ENCODE measurements at places on chromosomes 7 and 10. TPM values are rescaled to one million over a fixed set of nuclear protein-coding genes. Genes with fewer than 3 reads are reported as not detected.

DNA sequence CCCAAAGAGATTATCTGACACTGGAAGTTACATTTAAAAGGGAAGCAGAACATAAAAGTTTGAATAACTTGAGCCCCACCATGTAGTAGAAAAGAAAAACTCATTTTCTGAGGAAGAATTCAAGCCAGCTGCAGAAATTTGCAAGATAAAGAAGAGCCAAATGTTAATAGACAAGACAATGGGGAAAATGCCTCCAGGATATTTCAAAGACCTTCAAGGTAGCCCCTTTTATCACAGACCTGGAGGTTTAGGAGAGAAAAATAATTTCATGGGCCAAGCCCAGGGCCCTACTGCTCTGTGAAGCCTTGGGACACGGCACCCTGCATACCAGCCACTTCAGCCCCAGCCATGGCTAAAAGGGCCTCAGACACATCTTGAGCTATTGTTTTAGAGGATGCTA, 18.4 kb upstream of the AKR1C1 start:
- no peak overlapping the region for H3K4me3 ChIP-seq
- no peaks in the 10 kb centered on the region for H3K36me3 ChIP-seq
- H3K4me1 ChIP-seq = no peaks in the 10 kb centered on the region
- H3K27me3 ChIP-seq = no peaks in the 10 kb centered on the region
- H3K27ac ChIP-seq = no peak overlapping the region

DNA sequence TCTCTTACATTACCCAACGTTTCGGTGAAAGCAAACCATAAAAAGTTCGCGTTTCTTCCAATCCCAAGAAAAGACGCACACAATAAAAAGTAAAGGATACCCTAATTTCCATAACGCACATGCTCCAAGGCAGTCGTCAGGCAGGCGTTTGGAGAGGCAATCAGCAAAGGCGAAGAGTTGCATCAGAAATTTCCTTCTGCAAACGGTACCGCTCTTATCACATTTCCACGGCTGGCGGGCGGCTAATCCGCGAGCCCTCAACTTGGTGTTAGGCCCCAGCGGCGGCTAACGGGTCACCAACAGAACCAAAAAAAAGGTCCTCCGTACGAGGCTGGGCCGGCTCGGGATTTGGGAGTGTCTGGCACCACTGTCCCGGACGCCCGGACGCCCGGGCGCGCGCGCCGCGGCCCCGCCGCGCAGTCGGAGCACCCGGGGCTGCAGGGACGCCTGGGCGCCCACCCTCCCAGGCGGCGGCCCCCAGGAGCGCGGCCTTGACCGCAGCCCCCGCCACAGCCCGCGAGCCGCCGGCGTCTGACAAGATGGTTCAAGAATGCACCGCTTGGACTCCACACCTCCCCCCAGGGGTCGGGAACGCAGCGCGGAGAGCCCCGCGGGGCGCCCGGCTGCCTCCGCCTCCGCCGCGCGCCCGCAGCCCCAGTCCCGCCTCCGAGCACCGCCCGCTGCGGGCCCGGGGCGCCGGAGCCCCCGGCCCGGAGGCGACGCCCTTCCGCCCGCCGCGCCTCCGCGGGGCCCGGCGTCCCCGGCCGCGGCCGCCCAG, 9.8 kb upstream of the GRB10 start:
- H3K36me3 ChIP-seq = no peaks in the 10 kb centered on the region
- H3K27me3 ChIP-seq = peaks cover 11% of the 10 kb centered on the region
- DNase-seq = no peak
- peak overlapping the region; percentile 41 for H3K4me3 ChIP-seq
- peaks cover 6% of the 10 kb centered on the region for H3K4me1 ChIP-seq

GRCh38 chr10:127556916-127557315, 7.8 kb downstream of the NPS start:
- no peak for DNase-seq
- no peaks in the 10 kb centered on the region for H3K36me3 ChIP-seq
- H3K4me1 ChIP-seq = no peaks in the 10 kb centered on the region
- H3K27ac ChIP-seq = no peak overlapping the region
- H3K27me3 ChIP-seq = no peaks in the 10 kb centered on the region

DNA sequence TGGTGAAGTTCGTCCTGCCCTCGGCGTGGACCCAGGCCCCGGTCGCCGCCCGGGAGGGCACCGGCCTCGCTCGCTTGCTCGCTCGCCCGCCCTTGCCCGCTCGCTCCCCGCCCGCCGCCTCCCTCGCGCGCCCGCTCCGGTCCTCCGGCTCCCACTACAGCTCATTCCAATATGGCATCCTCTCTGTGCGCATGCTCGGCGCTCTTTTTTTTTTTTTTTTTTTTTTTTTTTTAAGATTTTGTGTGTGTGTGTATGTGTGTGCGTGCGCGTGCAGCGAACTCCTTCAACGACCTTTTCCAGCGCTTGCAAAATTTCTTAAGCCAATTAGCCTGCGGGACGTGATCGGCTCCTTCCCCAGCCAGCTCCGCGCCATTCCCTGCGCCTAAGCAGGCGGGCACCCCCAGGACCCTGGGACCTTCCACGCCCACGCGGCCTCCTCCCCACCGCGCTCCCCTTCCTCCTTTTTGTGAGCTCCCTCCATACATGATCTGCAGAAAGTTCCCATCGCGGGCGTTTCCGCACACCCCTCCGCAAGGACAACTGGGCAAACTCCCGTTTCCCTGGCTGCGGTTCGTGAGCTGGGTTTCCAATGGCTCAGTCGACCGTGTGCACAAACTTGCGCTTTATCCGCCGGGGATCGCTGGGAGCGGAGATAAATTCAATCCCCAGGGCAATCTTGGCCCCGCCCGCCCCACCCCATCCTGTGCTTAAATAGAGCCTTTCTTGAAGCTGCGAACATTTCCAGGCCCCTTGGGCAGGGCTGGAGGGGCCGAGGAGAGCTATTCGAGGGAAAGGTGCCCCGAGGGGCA, at the start of gene SFMBT2:
SFMBT2 (minus strand) TSS at position 173 of the 809 bp plus-strand sequence. CDS start 29,136 bp downstream, outside the sequence.
- DNase-seq = peak; percentile 77
- H3K27ac ChIP-seq = peak within 1 kb of the TSS; percentile 84
- no peaks in the 10 kb centered on the region for H3K36me3 ChIP-seq

The IDI2 gene
- not detected for total RNA-seq

The PLAC9 gene
- not detected for total RNA-seq

The TBC1D12 gene
- 0.78 TPM for total RNA-seq

The COL26A1 gene
- not detected for total RNA-seq

DNA sequence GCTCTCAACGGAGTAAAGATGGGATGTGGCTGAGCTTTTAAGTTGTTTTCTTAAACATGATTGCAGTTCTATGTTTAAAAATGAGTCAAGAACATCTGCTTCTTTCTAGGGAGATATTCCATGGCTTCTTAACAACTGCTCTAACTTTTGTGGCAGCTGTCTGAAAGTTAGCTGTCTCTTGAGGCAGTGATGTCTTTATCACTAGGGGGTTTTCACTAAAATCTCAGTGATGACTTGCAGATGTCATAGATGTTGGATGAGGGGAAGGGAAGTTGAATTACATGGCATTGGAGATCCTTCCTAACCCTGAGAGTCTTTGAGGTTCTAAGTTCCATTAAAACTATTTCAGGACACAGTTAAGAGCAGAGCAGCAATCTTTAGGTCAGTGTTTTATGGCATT, 43.5 kb downstream of the PRKG1 start:
- DNase-seq = no peak
- H3K27me3 ChIP-seq = no peaks in the 10 kb centered on the region
- H3K36me3 ChIP-seq = no peaks in the 10 kb centered on the region
- H3K27ac ChIP-seq = no peak overlapping the region
- H3K4me3 ChIP-seq = no peak overlapping the region

The SPDYE11 gene
- total RNA-seq = not detected

- no peaks in the 10 kb centered on the region for H3K27me3 ChIP-seq
- peaks cover 14% of the 10 kb centered on the region for H3K4me1 ChIP-seq
- no peaks in the 10 kb centered on the region for H3K36me3 ChIP-seq
- H3K27ac ChIP-seq = no peak overlapping the region
- H3K4me3 ChIP-seq = no peak overlapping the region
- no peak for DNase-seq
Measured at GRCh38 chr10:14412624-14413023, 81.9 kb upstream of the FRMD4A start.

DNA sequence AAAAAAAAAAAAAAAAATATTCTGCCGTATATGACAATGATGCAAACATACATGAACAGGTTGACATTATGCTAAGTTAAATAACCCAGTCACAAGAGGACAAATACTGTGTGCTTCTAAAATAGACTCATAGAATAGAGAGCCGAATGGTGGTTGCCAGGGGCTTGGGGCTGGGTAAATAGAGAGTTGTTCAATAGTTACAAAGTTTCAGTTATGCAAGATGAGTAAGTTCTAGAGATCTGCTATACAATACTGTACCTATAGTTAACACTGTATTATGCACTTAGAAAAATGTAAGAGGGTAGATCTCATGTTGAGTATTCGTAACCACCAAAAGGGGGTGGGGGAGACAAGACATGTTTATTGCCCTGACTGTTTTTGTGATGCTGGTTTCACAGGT, 77.1 kb upstream of the GNAI1 start:
- H3K27me3 ChIP-seq = no peaks in the 10 kb centered on the region
- H3K36me3 ChIP-seq = no peaks in the 10 kb centered on the region
- no peak for DNase-seq

DNA sequence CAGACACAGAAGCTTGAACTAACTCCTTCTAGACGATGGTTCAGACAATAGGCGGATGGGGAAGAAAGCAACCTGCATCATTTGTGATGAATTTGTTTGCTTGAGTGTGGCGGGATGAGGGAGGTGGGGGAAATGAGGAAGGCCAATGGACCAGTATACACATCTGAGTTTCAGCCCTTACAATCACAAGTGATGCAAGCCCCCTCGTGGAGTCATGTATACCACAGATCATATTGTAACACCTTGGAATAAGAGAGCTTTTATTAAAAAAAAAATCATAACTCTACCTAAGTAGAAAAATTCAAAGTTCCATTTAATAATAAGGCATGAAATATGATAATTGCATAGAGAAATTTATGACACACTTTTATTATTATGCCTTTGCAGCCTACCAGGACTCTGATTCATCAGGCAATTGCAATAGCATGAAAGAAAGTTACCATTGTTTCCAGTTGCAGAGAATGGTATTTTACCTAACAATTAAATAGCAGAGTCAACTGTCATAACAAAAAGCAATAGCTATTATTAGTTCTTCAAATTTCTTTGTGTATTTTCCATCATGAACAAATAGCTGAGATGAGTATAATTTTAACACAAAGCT, 230.2 kb upstream of the AKR1E2 start:
- H3K27ac ChIP-seq = no peak overlapping the region
- H3K4me1 ChIP-seq = no peaks in the 10 kb centered on the region
- DNase-seq = no peak
- no peak overlapping the region for H3K4me3 ChIP-seq

GRCh38 chr10:472241-472910, 217.1 kb downstream of the DIP2C start:
- H3K4me3 ChIP-seq = no peak overlapping the region
- H3K36me3 ChIP-seq = no peaks in the 10 kb centered on the region
- no peak overlapping the region for H3K27ac ChIP-seq
- DNase-seq = no peak
- H3K27me3 ChIP-seq = no peaks in the 10 kb centered on the region

The SEMA3A gene
- not detected for total RNA-seq

- DNase-seq = no peak
- H3K4me1 ChIP-seq = no peaks in the 10 kb centered on the region
- H3K27ac ChIP-seq = no peak overlapping the region
- no peak overlapping the region for H3K4me3 ChIP-seq
Measured at GRCh38 chr7:95598511-95598910, 2.2 kb upstream of the PDK4 start.

- DNase-seq = no peak
- H3K27me3 ChIP-seq = no peaks in the 10 kb centered on the region
- no peak overlapping the region for H3K27ac ChIP-seq
- no peak overlapping the region for H3K4me3 ChIP-seq
Measured at GRCh38 chr7:38674513-38674912, 43.3 kb upstream of the AMPH start.

DNA sequence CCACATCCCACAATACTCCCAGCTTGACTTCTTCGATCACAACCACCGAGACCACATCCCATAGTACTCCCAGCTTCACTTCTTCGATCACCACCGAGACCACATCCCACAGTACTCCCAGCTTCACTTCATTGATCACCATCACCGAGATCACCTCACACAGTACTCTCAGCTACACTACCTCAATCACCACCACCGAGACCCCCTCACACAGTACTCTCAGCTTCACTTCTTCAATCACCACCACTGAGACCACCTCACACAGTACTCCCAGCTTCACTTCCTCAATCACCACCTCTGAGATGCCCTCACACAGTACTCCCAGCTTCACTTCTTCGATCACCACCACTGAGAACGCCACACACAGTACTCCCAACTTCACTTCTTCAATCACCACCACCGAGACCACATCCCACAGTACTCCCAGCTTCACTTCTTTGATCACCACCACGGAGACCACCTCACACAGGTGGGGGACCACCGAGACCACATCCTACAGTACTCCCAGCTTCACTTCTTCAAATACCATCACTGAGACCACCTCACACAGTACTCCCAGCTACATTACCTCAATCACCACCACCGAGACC, 8.6 kb downstream of the MUC3A start:
- H3K4me3 ChIP-seq = no peak overlapping the region
- H3K27ac ChIP-seq = no peak overlapping the region
- H3K27me3 ChIP-seq = peaks cover 8% of the 10 kb centered on the region
- H3K4me1 ChIP-seq = no peaks in the 10 kb centered on the region
- no peak for DNase-seq

DNA sequence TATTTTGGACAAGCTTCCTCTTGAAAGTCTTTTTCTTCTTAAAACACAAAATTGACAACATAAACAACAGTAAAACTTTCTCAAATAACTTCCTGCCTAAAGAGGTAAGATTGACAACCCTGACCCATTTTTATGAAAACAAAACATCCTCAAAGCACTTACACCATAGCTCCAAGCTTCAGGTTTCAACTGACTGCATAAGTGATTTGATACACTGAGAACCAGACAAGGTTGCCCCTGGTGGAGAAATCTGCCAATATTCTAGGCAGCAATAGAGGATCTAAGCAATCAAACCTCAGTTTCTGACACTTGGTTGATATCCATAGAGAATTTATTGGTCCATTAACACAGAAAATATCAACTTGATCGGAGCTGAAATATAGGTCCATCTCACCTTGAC, 147.8 kb downstream of the ELAPOR2 start:
- no peak for DNase-seq
- no peak overlapping the region for H3K27ac ChIP-seq
- H3K27me3 ChIP-seq = no peaks in the 10 kb centered on the region

DNA sequence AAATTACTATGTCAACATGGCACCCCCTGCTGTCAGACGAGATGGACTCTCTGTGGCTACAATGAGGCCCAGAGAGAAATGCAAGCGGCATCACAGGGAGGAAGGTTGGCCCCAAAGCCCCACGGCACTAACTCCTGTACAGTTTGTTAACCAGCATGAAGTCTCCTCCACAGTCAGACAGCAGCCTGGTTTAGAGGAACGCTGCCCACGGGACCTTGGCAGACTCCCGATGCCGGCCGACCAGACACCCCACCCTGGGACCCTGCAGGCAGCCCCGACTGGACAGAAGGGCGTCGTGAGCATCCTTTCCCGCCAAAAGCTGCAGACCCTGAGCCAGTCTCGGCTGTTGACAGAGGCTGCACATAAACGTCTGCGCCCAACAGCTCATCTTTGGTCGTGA, 158.8 kb downstream of the DIP2C start:
- H3K36me3 ChIP-seq = no peaks in the 10 kb centered on the region
- no peak overlapping the region for H3K4me3 ChIP-seq
- H3K27me3 ChIP-seq = no peaks in the 10 kb centered on the region
- no peaks in the 10 kb centered on the region for H3K4me1 ChIP-seq
- H3K27ac ChIP-seq = no peak overlapping the region

- peaks cover 16% of the 10 kb centered on the region for H3K4me1 ChIP-seq
- no peak overlapping the region for H3K27ac ChIP-seq
- no peaks in the 10 kb centered on the region for H3K36me3 ChIP-seq
- H3K27me3 ChIP-seq = no peaks in the 10 kb centered on the region
Measured at GRCh38 chr7:45007571-45008328, 7.7 kb downstream of the CCM2 start.

GRCh38 chr10:31197886-31198285, 121.1 kb upstream of the ZEB1 start:
- DNase-seq = no peak
- no peak overlapping the region for H3K4me3 ChIP-seq
- no peaks in the 10 kb centered on the region for H3K36me3 ChIP-seq
- H3K4me1 ChIP-seq = no peaks in the 10 kb centered on the region
